Stimulated activated CD8-positive, alpha-beta memory T cell treated with anti-CD3 and anti-CD28 coated beads, Interleukin-4, amount 100 ng/mL, for 4 hours (primary cell): ENCODE measurements at places on chromosomes 13 and 19.

GRCh38 chr13:108915634-108916512, 286.5 kb downstream of the MYO16 start:
- peak; percentile 56 for DNase-seq

- DNase-seq, result no peak
Observed at GRCh38 chr19:9070066-9070465, 16.8 kb upstream of the OR1M1 start.

GRCh38 chr13:59360108-59360507, 803.6 kb downstream of the DIAPH3 start:
- DNase-seq, result no peak

GRCh38 chr19:46537136-46538097, 41.8 kb upstream of the PNMA8B start:
- peak; percentile 24 for DNase-seq

- no peak for DNase-seq
Observed at GRCh38 chr13:106100171-106100919, 435.1 kb downstream of the EFNB2 start.
